Ascending aorta (tissue), 2 donors: ENCODE measurements at places on chromosomes 1 and 21.

DNA sequence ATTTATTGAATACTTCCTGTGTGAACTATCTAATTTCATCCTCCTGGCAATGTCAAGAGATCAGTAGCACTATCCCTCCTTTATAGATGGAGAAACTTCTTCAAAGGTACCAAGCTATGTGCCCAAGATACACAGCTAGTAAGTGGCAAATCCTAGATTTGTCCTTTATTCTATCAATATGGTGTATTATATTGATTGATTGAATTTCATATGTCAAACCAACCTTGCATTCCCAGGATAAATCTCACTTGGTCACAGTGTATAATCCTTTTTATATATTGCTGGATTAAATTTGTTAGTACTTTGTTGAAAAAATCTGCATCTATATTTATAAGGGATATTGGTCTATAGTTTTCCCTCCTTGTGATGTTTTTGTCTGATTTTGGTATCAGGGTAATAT is 48.8 kb upstream of the TMEM51 start:
- no peak for DNase-seq

DNA sequence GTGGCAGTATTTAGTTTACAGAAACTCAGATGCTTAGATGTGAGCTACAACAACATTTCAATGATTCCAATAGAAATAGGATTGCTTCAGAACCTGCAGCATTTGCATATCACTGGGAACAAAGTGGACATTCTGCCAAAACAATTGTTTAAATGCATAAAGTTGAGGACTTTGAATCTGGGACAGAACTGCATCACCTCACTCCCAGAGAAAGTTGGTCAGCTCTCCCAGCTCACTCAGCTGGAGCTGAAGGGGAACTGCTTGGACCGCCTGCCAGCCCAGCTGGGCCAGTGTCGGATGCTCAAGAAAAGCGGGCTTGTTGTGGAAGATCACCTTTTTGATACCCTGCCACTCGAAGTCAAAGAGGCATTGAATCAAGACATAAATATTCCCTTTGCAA is 59.7 kb upstream of the ZNF326 start:
- no peak for DNase-seq

DNA sequence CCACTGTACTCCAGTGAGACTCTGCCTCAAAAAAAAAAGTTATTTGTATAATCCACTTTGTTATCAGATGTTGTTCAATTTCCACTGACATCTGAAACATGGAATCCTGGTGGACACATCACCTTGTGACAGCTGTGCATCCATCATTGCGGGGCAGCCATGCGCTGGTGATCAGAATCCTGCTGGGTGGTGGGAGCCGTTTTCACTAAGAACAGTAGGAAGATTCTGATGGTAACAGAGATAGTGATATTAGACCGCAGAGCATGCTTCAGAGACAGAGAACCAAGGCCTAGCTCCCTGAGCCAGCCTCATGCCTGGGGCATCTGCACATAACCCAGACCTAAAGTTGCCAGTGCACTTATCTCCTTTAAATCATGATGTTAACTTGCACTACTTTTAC is 3.1 kb upstream of the SPRR3 start:
- DNase-seq = no peak

- DNase-seq = no peak
Observed at GRCh38 chr1:32242341-32242851, 4.6 kb upstream of the FAM167B start.

- DNase-seq = no peak
Observed at GRCh38 chr21:44767834-44768831, 33.5 kb downstream of the UBE2G2 start.

- DNase-seq = no peak
Observed at GRCh38 chr1:158105352-158106095, 75.2 kb upstream of the CD1D start.

DNA sequence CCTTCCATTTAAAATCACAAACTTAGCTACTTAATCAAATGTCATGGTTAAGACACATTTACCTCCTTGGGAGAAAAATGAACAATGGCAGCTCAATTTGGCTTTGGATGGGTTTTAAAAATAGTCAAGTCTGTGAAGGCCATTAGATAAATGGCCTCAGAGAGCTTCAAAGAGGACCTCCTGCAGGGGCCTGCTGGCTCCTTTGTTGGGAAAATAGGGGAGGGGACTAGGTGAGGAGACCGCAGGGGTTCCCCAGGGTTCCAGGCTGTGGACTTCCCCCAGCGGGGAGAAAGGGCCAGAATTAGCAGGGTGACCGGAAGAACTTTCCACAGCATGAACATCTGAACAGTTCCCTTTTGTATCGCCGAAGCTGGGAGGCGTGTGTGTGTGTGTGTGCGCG is 3.4 kb upstream of the AJAP1 start:
- no peak for DNase-seq

DNA sequence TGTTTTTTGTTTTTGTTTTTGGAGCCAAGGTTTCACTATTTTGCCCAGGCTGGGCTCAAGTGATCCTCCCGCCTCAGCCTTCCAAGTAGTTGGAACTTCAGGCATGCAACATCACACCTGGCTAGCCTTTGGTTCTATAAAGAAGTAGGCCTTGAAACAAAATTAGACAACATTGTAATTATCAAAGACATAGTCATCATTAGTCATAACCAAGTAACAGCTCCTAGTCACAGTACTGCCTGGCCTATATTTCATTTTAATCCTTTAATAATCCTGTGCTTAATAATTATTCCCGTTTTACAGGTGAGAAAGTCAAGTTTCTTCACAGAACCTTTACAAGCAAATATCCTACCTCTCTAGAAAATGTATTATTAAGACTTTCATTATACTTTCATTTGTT is 52.3 kb upstream of the TBX15 start:
- no peak for DNase-seq

GRCh38 chr1:162500805-162501204 is 3.2 kb downstream of the UHMK1 start:
- DNase-seq = no peak

DNA sequence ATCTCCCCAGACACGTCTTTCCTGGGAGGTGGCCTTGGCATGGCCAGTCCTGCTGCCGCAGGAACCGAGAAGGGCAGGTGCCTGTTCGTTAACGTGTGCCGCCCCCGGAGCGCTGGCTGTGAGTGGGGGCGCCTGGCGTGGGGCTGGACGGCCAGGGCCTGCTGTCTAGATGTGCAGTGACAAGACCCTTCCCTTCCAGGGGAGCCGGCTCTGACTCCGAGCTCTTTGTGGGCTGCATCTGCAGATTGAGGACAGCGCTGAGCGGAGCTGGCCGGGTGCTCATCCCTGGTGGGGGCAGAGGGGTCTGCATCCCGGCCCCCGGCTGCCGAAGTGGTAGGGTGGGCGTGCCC is 13.0 kb downstream of the COL18A1 start:
- DNase-seq = no peak

DNA sequence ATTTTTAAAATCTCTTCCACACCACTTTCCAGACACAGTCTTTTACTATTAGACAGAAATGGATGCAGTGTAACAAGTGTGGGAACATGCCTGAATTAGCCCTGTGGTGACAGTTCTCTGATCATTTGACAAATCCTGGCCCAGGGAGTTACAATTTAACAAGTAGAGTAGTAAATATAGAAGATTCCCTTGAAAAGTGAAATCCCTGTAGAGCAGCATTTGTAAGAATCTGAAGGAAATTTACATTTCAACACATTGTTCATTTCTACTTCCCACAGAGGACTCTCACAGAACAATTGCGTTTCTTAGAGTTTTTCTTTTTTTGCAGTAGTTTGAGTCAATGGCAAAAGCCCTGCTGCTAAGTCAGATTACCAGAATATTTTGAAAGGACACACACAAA is 458.3 kb upstream of the BRINP3 start:
- DNase-seq = no peak

DNA sequence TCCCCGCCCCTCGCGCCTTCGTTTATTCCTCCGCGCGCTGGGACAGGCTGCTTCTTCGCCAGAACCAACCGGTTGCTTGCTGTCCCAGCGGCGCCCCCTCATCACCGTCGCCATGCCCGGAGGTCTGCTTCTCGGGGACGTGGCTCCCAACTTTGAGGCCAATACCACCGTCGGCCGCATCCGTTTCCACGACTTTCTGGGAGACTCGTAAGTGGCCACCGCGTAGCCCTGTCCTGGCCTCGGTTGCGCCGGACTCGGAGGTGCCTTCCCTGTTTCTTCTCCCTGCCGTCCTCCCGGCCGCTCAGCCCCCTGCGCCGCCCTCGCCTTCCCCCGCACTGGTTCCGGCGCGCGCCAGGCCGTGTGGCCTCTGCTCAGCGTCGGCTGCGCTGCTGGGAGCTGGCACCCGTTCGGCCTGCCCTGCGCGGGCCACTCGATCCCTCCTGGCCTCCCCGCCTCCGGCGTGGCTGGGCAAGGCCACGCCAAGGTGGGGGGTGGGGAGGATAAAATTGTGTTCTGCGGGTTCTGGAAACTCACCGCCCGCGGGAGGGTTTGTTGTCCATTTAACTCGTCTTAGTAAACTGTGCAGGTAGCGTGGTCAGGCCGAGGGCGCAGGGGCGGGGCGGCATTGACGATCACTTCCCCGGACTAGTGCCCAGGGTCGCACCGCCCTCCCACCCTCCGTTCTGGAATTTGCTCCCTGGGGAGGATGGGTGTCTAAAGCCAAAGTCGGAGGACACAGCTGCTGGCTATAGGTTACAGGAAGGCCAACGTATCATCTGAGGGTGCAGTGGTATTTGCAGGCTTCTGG is at the start of gene PRDX6:
Gene PRDX6 (plus strand): TSS at position 50 of the 808 bp plus-strand sequence. CDS start 63 bp downstream, at position 113.
- peak; percentile 60 for DNase-seq

DNA sequence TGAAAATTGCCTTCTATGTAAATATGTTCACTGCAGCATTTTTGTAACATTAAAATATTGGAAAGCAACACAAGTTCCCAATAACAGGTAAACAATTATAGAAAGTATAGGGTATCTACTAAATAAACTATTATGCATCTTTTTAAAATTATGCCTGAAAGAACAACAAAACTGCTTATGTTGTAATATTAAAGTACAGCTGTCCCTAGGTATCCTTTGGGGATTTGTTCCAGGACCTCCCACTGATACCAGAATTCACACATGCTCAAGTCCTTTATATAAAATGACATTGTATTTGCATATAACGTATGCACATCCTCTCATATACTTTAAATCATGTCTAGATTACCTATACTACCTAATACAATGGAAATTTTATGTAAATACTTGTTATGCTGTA is 121.8 kb upstream of the TNFSF4 start:
- DNase-seq = no peak

DNA sequence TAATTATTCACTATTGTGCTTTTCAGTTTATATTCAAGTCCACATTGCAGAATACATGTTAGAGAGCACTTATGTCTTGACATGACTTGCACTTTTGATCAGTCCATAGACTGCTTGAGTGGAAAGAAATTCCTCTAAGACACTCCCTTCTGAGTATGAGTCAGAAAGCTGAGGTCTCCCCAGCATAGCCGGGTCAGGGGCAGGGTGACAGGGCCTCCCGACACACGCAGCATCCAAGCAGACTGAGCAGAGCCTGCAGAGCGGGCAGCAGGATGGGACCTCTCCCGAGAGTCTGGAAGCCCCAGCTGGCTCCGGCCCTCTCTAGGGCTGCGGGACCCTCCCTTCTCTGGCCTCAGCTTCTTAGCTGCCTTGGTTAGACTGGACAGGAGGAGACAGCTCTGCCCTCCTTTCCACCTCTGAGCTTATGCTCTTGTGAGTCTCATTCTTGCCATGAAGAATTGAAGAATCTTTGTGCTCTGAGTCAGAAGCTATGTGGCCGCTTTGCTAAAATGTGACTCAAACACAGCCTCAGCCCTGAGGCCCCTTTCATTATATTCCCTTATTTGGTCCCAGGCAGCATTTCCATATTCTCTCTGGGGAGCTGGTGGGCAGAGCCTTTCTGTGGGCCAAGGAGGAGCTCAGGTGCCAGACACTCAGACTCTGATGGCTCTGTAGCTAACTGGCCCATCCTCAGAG is 11.2 kb upstream of the CAPN2 start:
- peak; percentile 86 for DNase-seq

DNA sequence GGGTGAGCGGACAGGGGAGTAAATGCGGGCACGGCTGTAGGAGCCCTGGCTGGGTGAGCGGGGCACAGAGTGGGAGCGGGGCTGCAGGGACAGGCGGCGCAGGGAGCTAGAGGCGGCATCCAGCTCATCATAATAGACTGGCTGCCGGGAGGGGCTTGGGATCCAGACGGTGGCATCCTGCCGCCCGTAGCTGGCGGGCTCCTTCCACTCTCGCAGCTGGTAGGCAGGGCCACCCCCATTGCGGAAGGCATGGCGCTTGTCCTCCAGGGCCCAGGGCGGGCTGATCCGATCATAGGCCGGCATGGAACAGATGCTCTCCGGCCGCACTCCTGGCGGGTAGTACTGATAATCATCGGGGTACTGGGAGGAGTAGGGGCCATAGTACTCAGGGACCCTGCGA is 43.7 kb upstream of the GOLT1A start:
- no peak for DNase-seq

DNA sequence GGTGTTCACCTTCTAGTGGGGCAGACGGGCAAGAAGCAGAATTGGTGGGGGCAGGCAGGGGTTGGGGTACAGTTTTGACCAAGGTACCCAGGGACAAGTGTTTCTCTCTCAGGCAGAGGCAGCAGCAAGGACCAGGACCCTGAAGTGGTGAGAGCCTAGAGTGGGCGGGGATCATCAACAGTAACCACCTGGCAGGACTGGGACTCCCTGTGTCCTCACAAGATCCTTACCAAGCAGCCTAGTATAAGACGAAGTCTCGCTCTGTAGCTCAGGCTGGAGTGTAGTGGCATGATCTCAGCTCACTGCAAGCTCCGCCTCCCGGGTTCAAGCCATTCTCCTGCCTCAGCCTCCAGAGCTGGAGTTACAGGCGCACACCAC is 3.2 kb upstream of the NADK start:
- DNase-seq = no peak

DNA sequence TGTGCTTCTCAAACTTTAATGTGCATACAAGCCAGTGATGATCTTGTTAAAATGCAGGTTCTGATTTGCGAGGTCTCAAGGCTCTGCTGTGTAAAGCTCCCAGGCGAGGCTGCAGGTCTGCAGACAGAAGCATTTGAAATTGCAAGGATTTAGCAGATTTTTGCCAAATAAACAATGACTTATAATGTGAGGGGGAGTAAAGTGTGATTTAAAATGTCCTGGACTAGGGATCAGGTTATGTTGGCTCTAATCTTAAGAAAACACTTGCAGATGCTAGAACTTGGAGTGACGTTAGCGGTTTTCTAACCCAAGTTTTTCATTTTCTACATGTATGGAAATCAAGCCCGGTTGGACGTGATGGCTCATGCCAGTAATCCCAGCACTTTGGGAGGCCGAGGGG is 16.2 kb upstream of the ACTN2 start:
- no peak for DNase-seq

- no peak for DNase-seq
Observed at GRCh38 chr1:179871940-179872339, 5.7 kb downstream of the TOR1AIP2 start.
